T-helper 9 cell (primary cell): ENCODE measurements at places on chromosomes 7 and 10.

DNA sequence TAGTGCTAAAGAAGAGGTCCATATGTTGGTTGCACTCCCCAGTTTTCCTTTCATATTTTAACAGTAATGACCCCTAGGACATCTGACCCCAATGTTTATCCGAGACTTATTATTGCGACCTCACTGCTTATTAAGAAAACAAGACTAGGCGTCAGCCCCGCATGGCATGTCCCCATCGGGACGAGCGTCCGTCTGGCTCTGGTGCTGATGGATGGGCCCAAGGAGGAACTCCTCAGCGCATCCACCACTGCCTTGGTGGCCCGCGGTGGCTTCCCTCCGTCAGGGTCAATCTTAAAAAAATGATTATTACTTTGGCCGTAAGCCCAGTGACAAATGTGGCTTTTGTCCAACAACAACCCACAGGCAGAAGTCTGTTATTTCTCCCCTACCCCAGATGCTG, 40.1 kb upstream of the CXCL12 start:
- no peak for DNase-seq

DNA sequence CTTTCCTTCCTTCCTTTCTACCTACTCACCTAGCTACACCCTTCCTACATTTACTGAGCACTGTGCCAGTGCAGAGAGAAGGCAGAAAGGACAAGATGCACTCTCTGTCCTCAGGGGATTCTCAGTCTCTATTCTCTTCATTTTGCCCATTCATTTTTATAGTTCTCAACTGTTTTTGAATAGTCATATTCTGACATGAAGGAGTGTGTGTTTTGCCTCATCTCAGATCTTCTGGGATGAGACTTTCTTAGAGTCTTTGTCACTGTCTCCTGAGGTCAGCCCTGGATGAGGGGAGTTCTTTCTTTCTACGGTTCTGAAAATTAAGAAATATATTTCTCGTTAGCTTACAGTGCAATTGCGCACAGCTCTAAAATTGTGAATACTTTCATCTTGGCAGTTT, 21.3 kb downstream of the CLCN1 start:
- no peak for DNase-seq

DNA sequence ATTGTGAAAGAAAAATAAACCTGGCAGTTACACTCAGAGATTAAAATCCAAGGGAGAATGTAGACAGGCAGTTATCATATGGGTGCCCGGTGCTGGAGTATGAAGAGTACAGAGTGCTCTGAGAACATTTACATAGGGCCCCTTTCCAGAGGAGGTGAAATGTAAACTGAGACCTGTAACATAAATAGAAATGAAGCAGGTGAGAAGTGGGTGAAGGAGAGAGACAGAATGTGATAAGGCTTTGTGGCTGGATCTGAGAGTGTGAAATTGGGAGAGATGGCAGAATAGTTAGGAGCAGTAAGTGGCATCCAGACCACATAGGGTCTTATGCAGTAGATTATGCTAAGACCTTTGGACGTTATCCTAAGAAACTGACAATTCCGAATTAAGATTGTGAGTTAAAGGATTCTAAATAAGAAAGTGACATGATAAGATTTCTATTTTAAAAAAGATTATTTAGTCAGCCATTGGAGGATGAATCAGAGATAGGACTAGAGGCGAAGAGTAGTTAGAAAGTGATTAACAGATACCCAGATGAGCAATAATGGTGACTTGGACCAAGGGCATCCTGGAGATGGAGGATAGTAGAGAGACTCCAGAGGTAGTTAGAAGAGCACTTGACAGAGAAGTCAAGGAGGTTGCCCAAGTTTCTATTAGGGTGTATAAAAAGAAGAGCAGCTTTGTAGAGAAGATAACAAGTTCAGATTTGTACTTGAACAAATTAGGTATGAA, 36.7 kb downstream of the DNAH11 start:
- DNase-seq = no peak

GRCh38 chr10:61662794-61663259, at the start of gene CABCOCO1:
CABCOCO1 (plus strand) TSS chr10:61662929; CDS start chr10:61662973, 44 bp downstream.
- no peak for DNase-seq

DNA sequence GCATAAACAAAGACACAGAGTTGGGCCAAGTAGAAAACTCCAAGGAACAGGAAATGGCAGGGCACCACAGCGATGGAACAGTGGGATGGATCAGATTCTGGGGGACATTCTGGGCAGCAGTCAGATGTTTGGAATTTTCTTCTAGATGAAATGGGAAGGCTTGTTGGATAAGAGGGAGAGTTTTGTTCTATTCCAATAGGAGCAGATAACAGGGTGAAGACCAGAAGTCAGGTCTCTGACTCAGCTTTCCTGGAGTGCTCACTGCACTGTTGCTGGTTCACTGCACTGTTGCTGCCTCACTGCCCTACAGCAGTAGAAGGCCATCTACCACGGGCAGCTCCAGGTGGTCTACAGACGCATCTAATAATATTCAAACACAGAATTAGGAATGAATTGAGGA, 135.6 kb downstream of the ATE1 start:
- DNase-seq = no peak

DNA sequence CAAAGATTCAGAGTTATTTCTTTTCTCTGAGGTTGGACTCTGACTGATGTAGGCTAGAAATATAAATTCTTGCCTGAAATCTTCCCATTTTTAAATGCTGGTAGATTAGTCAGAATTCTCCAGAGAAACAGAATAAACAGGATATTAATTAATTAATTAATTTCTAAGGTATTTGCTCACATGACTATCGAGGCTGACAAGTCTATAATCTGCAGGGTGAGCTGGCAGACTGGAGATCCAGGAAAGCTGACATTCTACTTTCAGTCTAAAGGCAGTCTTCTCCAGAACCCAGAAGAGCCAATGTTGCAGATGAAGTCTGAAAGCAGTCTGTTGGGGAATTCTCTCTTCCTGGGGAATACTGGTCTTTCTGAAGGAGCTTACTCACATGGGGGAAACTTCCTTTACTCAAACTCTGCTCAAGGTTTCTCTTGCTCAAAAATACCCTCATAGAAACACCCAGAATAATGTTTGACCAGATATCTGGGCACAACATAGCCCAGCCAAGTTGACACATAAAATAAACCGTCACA, 189.7 kb downstream of the KIF20B start:
- DNase-seq = no peak

DNA sequence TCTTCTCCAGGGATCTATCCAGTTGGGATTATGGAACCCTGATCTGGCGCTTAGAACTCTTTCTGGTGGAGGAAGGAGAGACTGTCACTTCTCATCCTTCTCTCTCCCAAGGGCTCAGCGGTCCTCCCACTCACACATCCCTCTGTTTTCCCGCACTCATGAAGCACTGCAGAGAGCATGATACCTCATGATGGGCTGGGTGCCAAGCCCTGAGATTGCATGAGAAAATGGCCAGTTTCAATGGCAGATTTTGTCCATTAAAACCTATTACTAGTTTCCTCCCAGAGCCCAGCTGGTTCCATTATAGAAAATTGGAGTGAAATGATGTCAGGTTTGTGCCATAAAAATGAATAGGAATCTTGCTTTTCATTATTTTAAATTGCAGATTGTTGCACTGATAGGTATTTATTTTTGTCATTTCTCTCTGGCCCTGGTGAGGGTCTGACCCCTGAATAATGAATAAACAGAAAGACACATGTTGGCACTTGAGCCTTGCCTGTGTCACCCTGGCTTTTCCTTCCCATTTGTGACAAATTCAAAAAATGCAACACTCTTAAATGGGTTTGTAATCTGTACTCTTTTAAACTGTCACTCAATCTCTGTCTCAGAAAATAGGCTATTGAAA, 1151.1 kb downstream of the TYW1 start:
- no peak for DNase-seq

- no peak for DNase-seq
These were observed 132.7 kb upstream of the YAE1 start for GRCh38 chr7:39433550-39433949.

GRCh38 chr10:14570800-14571199, 203.9 kb downstream of the FAM107B start:
- no peak for DNase-seq

DNA sequence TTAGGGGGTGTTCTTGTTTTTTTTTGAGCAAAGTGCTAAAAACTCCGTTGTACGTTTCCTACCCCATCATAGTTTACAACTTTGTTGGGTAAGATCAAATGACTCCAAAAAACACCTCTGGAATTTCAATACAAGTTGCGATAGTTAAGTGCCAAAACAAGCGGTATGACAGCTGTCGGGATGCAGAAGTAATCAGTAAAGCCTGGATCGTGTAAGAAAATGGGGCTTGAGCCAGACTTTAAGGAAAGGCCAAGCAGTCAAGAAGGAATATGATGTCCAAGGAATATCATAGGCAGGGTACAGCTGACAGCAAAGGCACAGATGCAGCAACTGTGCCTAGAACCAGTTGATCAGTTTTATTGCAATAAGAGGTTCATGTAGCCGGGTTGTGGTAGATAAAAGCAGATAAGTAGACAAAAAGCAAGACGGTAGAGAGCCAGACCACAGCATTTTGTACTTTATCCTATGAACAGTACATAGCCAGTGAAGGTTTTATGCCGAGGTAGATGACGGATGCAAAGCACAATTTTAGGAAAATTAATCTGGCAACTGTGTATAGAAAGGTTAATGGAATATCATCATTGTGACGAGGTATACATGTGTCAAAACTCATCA, 45.5 kb downstream of the UBE2H start:
- no peak for DNase-seq

DNA sequence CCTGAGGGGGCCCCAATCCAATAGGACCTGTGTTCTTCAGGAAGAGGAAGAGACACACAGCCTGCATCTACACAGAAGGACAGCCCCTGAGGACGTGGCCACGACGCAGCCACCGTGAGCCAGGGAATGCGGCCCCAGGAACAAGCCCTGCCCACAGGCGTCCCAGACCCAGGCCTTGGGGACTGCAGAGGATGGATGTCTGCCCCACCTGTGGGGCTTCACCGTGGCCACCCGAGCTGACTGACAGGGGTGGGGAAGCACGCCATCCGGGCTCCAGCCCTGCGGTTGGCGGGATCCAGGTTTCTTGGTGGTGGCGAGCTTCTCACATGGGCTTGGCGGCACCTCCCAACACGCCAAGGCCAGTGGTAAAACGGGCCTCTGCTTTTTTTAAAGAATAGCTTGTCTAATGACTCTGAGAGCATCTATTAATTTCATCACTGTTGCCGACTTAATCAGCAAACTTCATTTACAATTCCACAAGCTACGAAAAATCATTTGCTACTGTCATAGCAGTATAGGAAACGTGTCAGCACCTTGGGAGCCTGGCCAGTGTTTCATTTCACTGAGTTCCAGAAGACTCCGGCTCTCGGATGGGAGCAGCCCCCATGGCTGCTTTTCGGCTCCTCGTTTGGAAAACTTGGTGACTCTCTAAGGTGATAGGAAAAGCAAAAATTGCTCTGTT, 584.0 kb downstream of the PTPRN2 start:
- DNase-seq = no peak

- no peak for DNase-seq
These were observed 24.2 kb downstream of the MGMT start for GRCh38 chr10:129491123-129491734.

DNA sequence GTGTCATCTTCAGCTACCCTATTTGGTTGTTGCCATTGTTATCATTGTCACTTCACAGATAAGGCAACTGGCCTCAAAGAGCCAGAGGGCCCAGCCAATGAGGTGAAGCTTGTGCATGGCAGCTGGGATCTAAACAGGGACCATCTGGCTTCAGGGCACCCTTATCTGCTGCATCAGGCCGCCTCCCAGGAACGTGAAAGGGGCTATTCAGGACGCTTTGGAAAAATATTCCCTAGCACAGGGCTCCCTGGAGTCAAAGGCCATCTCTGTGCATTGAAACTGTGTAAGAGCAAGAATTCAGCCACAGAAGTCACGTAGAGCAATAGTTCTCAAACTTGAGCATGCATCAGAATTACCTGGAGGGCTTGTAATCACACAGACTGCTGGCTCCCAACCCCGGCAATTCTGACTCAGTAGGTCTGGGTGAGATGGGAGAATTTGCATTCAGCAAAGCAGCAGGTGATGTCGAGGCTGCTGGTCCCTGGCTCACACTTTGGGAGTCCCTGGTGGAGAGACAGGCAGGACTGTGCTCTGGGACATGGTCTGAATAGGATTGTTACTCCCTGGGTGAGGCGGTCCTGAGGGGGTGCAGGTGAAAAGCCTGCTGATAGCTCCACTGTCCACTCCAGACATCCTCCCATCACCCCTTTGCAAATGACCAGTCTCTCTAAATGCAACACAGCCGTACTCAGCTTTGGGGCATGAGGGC, 21.5 kb upstream of the PLEKHA1 start:
- no peak for DNase-seq

- DNase-seq = no peak
These were observed 2.6 kb upstream of the CAMK2G start for GRCh38 chr10:73876971-73877370.

GRCh38 chr10:73218431-73219191, 28.4 kb downstream of the DNAJC9 start:
- no peak for DNase-seq

GRCh38 chr7:27171637-27172314, 2.3 kb downstream of the HOXA10 start:
- DNase-seq = no peak

GRCh38 chr10:83432261-83433045, 706.9 kb upstream of the GHITM start:
- DNase-seq = no peak

DNA sequence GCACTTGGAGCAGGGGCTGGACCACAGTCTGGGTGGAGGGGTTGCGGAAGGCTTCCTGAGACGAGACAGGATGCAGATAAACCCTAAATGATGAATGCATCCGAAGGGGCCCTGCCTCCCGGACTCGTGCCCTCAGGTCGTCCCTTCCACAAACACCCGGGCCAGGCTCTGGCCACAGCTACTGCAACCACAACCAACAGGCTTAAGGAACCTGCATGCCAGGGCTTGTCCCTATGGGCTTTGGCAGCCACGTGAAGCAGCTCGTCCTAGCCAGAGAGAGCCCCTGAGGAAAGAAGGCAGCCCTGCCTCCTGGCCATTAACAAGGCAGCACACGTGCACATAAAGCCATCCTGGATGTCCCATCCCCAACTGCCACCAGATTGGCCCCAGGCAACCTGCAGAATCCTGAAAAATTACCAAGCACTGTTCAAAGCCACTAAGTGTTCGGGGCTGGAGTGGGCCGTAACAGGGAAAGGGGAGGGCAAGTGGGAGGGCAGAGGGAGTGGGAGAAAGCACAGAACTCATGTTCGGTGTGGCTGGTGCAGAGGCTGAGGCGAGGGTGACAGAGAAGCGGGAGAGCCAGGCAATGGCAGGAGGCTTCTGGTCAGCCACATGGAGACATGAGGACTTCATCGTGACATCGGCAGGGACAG, 62.7 kb downstream of the MAD1L1 start:
- no peak for DNase-seq
